ENCODE measurements at places on chromosomes 4 and X.
A peak's percentile ranks its signal among the peaks of the same experiment; 100 is the strongest.

GRCh38 chr4:177532358-177532757 lies 90.1 kb upstream of the AGA start:
- DNase-seq = no peak

GRCh38 chr4:73181231-73181630 lies 77.4 kb downstream of the ANKRD17 start:
- no peak for DNase-seq

GRCh38 chrX:43269201-43269600 lies 386.9 kb upstream of the MAOA start:
- DNase-seq = no peak

DNA sequence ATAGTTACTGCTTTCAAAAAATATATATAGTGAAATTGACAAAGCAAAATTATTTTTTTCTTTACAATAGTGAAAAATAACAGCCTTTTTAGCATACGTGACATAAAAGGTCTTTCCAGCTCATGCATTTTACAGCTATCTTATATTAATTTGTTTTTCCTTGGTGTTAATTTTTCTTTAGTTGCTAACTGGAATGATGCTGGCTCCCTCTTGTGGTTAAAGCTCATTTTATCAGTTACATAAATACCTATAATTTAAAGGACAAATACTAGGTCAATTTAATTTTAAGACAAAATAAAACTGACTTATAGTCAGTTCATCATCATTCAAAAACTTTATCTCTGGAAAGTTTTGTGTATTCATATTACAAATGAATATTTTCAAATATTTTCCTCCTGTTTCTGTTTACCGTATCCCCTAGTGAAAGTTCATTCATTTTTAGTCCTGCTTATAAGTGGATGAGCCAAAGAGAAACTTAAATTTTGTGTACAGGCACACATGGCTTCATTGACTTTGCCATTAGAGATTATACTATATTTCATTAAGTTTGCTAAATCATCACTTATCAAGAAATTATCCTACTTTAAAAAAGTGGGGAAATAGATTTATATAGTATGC lies 9.9 kb upstream of the ANAPC4 start:
- peak; percentile 24 for DNase-seq

DNA sequence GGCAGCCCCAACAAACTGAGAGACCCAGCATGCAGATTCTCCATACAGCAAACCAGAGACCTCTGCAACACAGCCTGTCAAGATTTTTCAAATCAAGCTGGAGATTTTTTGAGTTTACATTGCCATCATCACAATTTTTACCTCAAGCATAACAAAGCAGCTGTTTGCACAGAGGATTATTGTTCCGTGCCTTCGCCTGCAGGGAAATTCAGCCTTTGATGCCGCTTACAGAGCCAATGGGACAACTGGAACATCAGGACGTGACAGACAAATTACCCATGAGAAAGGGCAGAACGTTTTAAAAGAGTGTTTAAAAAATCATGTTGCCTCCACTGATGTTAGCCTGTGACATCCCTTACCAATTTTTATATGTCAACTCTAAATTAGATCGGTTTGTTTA lies 363.7 kb downstream of the FBXW7 start:
- DNase-seq = no peak

- no peak for DNase-seq
These were observed 15.7 kb downstream of the ARMCX6 start for GRCh38 chrX:101602077-101602476.

- DNase-seq = no peak
These were observed 62.8 kb downstream of the FAM9B start for GRCh38 chrX:8971116-8971515.

Data from Caco-2 (cell line).